ENCODE measurements at places on chromosomes 2 and 18.

DNA sequence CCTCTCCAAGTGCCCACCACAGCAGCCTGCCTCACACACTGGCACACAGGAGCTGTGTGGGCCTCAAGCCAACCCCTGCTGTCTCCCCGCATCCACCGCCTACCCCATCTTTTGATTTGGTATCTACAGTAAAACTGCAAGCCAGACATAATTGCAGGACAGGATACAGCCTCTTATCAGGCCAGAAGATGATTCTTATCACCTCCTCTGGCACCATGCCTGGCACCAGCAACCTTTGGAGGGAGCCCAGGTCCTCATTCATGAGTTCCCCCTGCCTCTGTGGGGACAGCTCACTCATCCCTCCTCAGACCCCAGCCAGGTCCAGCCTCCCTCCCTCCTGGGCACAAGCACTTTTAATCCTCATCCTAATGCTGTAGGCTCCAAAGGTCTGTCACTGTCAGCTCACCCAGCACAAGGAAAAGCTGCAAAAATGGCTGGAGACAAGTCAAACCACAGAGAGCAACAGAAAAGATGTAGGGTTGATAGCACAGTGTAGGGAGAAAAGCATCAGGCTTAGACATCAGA, 9.7 kb downstream of the RAB11FIP5 start:
- no peak for DNase-seq

DNA sequence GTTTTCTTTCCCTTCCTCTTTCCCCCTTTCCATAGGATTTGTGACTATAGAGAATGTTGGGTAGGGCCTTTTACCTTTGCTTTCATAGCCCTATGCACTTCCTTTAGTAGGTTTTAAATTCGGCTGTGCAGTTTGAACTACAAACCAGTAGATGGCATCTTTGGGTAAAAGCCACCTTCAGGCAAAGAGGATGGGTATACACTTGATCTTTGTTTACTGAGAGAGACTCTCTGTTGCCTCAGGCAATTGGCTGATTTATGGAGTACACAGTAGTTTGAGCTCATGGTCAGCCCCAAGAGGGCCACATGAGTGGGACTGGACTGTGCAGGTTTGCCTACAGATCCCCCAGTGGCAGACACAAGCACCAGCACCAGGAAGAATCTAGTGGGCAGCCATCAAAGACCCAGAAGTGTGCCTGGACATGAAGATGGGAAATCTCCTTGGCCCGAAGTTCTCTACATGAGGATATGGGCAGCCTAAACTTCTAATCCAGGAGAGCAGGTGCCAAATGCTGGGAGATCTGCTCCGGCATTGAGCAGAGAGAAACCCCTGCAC, 1304.3 kb upstream of the DDX18 start:
- peak; percentile 1 for DNase-seq

DNA sequence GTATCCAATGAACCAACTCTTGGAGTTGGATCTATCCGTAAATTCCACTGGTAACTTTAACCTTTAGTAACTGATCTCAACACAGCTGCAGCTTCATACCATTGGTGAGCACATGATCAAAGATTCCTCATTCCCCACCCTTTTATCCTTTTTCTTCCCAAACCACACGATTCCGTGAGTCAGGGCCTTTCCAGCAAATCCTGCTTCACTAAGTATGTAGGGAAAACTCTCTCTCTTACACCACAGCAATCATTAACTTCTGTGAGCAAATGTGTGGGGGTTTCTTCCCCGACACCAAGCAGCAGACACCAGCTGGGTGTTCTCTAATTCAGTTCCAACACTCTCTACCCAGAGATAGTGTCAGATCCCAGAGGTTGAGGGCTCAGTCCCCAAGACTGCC, 23.5 kb downstream of the ELP2 start:
- no peak for DNase-seq

- DNase-seq: no peak
Measured at GRCh38 chr18:919078-919477, 14.4 kb downstream of the ADCYAP1 start.

GRCh38 chr2:241769819-241770184, 6.8 kb upstream of the GAL3ST2 start:
- DNase-seq: no peak

DNA sequence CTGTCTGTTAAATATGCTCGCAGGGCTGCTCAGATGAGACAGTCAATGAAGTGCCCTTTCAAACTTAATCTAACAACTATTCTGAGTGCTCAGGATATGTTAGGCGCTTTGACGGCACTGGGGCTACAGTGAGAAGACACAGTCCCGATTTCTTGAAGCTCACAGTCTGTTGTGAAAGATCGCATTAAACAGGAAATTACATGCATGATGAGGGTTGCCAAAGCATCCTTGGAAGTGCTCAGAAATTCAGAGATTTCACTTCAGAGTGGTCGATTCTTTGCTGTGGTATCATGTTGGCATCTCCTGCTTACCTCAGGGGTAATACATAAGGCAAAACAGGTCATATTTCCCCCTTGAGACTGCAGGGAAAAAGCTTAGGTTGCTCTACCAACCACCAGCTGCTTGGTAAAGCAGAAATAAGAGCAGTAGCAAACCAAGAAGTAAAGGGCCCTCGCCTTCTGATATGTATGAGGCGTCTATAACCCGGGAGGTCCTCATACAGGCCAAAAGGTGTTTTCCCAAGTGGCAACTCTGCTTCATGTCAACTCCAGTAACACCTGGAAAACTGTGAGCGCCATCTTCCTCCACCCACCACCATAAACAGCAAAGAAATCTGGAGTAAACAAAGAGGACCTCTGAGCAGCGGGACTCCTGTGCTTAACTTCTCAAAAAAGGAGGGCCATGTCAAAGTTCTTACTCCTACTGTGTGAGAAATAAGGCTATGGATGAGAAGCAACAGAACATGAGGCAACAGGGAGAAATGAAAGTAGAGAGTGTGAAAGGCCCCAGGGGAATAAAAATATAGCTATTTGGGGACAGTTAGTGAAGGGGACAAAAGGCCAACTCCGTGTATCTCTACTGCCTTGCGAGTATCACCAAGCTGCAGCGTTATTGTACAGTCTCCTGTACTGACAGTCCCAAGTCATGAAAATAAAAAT, 79.3 kb downstream of the CLHC1 start:
- DNase-seq: no peak

DNA sequence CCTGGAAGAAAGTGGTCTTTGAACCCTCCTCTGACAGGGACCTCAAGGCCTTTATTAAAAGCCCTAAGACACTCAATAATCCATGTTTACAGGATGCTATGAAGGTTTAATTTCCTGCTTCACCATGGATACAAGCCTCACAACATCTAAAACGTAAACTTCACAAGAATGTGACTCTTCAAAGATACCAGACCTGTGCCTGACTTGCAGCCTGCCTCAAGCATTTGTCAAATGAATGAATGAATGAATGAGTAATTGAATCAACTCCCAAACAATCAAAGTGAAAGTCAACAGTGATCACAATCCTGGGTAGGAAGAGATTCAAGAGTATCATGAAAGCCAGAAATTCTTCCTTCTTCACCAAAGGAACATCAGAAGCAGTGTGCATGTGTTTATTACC, 30.4 kb downstream of the KLF7 start:
- DNase-seq: no peak

DNA sequence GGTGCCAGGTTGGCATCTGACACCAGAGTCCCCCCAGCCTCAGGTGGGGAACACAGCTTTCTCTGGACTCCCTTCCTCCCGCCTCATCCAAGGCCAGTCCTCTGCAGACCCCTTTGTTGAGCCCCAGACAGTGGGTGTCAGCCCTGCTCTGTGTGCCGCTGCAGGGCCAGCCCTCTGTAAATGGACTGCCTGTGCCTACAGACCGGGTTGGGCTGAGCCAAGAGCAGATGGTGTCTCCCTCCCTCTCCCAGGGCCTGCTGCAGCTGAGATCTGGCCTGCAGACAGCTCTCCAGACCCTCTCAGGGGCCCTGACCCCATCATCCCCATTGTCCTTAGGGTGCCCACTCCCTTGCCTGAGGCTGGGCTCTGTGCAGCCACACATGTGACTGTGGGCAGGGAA, 160.8 kb downstream of the KLHL29 start:
- no peak for DNase-seq

DNA sequence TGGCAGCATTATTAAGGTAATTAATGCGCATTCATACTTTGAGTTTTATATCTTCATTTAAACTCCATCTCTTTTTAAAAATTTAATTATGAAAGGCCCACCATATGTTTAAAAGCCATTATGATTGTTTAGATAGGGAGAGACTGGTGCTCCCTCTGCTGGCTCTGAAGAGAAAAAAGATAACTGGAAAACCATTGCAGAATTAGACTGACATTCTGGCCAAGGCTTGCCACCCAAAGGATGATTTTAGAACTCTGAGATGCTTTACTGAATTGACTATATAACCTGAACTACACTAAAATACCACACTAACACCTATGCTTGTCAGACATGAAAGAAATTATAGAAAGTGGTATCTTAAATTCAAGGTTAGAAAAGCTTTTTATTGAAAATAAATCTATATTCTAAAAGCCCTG, 127.6 kb upstream of the SPOPL start:
- DNase-seq: no peak

DNA sequence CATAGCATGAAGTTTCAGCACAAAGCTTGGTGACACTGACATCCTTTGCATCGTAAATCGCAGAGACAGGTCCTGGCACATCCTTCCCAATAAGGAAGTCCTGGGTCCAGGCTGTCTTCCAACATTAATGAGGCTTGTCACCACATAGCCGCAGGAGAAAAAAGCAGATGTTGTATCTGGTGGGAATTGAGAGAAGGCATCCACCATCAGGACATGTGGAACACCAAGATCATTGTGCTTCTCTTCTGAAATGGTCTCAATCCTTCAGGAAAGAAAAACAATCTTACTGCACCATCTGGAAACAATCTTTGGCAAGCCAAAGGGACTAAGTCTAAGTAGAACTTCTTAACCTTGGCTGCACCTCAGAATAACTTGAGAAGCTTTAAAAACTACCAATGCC, 119.0 kb upstream of the ARHGAP28 start:
- peak; percentile 37 for DNase-seq
